ENCODE measurements at places on chromosomes 6 and 20.

DNA sequence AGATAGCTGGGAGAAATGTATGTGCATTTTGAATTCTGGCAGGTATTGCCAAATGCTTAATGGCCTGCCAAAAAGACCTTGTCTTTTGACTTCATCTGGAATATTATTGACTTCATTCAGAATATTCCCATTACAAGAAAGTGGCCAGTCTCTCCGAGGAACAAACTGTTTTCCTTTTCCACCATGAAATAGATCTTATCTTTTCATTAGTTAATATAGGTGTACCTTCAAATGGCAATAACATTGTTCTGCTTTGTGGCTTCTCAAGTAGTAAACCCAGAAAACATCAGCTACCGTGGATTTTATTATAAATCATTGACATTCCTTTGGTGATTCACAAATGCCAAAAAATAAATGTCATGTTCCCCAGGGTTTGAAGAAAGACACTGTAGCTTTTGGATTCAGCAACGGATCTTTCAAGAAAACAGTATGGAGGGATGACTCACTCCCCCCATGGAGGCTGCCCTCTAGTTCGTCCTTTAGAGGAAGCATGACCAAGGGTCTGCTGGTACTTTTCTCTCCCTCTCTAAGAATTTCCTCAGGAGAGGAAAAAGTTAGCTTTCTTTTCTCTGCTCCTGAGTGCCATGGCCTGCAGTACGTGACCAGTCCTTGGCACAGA is 1.1 kb upstream of the RNF182 start:
- peak; percentile 78 for DNase-seq

DNA sequence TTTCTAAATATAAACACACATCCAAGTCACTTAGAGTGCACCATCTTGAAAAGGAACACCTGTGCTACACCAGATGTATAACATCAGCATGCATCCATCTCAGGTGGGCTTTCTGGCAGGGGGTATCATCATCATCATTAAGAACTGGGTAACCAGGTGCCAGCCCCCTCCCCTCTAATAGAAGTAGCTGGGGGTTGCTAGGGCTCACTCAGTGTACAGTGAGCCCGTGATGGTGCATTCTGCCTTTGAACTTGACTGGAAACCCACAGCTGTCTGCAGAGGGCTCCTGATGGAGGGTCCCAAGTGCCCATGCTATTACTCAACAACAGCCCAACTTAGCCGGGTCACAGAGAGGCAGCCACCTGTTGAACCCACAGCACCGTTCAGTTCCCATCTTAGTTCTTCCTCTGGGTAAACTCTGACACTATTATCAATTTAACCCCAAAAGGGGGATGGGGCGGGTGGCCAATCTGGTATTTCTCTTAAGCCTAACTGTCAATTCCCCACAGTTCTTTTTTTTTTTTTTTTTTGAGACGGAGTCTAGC is 32.7 kb upstream of the CCND3 start:
- no peak for DNase-seq

- DNase-seq, result peak; percentile 84
These were observed 166.5 kb upstream of the MYLIP start for GRCh38 chr6:15962449-15962764.

- DNase-seq, result no peak
These were observed 5.4 kb upstream of the PRDM1 start for GRCh38 chr6:106080763-106081095.

DNA sequence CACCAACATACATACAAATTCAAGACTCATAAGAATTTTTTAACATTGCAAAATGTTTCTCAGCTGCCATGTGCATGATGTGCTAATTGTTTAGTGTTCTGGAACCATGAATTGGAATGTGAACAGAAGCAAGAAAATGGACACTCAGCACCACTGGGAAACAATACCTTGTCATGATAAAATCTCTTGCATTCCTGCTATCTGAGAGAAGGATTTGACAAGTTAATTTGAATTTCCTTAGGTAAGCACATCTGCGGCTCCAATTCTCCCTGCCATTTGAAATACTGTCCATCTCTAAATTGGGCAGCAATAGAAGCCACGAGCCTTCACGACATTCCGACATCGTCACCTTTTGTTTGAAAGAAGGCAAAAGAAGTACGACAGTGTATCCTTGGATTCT is 1104.6 kb upstream of the MAP3K7 start:
- DNase-seq, result no peak

DNA sequence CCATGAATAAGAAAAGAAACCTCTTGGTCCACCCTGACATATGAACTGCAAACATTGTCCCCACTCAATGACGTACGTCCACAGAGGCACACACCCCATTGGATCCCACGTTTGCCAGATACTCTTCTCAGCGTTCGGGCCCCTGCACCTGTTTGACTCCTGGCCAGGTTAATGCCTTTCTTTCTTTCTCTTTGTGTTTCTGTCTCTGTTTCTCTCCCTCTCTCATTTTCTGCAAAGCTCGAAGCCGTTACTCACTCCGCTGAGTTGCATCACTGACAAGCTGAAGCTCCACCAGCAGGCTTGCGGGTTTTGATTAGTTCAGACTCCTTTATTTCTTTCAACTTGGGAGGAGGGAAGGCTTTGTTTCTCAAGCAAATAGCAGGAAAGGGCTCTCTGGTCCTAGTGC is 135.5 kb upstream of the SUPT3H start:
- DNase-seq, result no peak

GRCh38 chr6:155126727-155127439 is 131.8 kb downstream of the TIAM2 start:
- peak; percentile 76 for DNase-seq

GRCh38 chr6:119348748-119349360 is 707 bp downstream of the MAN1A1 start:
- peak; percentile 24 for DNase-seq

DNA sequence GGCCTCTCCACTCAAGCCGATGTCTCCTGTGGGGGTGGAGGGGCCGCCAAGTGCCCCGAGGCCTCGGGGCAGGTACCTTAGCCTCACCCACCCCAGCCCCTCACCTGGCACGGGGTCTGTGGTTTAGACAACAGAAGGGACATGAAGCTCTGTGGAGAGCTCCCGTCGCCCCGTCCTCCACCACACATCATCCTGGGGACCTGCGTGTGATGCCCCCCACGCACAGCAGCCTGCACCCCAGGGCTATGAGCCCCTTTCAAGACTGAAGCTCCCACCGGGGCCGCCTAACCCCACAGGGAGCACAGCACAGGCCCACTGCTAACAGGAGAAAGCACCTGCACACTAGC is 8.2 kb downstream of the KCNQ2 start:
- no peak for DNase-seq

DNA sequence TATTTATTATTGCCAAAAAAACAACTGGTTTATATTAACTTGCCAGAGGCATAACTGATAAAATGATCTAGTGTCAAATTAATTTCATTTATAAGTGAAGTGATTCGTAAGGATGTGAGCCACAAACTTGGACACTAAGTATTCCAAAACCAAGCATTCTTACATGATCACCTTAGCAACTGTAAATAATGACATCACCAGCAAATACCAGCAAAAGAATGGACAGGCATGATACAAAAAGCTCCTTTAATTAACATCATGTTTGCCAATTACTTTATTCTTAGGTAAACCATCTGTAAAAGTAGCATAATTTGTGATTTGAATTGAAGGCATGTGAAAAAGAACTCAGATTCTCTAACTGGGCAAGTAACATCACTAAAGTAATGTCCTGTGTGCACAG is 17.2 kb upstream of the FNDC1 start:
- no peak for DNase-seq

DNA sequence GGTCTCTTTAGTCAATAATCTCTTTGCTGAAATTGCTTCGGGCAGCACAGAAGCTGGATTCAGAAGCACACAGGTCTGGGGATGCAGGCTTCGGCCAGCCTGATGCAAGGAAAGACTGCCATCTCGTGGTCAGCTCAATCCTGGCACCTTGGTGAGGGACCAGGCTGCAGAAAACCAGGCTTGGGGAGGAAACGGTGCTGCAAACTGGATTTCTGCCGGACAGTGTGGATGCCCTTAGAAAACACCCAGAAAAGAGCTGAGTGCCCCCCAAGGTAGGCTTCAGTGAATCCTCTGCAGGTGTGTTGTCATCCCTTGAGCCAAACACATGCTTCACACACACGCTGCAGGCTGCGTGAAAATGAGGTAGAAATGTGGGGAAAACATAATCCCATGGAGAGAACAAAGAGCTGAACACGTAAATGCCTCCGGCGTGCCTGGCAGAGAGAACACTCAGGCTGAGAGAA is 89.8 kb upstream of the PAX1 start:
- peak; percentile 16 for DNase-seq

DNA sequence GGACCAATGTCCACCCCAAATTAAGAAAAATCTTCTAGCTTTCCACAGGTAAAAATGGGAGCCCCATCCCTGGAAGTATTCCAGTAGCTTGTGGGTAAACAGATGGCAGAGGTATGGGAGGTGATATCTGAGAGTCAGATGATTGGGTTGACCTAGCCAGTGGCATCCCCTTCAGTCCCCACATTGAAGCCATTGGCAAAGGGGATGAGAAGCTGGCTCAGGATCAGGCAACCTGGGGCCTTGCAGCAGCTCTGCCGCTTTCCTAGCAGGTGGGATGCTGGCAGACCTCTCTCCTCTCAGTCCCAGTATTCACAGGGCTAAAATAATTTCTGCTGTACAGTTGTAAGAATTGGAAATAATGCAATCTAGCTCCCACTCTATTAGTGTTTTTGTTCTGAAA is 108.9 kb upstream of the KCNG1 start:
- no peak for DNase-seq

- peak; percentile 71 for DNase-seq
These were observed 45.8 kb downstream of the TM9SF4 start for GRCh38 chr20:32155017-32155981.

- DNase-seq, result no peak
These were observed 74.6 kb downstream of the FOXA2 start for GRCh38 chr20:22509843-22510147.

DNA sequence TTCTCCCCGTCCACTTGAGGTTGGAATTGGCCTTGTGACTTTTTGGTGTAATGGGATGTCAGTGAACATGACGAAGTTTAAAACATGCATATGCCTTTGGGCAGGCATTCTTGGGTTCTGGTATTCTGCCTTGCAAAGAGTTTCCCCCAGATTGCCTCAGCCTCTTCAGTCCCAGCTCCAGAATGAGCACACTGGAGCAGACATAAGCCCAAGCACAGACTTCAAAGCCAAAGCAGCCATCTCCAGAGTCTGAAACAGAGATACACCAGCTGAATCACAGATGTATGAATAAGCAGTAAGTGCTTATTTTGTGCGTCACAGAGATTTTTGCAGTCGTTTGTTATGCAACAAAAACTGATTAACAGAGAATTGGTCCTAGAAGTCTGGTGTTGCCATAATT is 546.0 kb downstream of the FRK start:
- DNase-seq, result peak; percentile 69

GRCh38 chr20:59783641-59784010 is 149.8 kb downstream of the SYCP2 start:
- no peak for DNase-seq

DNA sequence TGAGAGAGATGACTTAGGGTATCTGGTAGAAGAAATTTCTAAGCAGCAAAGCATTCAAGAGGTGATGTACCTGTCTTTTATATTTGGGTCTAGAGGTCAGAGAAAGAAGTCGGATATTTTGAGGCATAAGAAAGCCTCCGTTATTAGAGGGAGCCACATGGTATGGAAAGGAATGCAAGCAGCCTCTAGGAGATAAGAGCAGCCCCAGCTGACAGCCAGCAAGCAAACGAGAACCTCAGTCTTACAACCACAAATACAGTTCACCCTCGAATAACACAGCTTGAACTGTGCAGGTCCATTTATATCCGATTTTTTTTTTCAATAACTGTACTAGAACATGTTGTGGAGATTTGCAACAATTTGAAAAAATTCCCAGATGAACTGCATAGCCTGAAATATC is 190.7 kb upstream of the VGLL2 start:
- DNase-seq, result no peak

DNA sequence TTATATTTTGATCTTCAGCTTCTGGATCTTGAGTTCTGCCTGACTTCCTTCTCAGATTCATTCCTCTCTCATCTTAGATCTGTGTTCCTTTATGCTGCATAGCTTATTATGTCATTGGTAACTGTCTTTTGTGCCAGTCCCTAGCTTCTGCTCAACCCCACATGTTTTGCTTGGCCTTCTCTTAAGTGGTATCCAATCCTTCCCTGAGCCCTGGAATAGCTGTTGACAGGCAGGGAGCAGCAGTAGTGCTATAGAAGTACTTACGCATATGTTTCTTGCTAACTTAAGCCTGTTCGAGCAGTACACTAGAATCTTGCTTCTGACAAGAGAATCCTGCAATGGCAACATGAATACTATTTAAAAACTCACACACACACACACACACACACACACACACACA is 13.6 kb upstream of the GRIK2 start:
- DNase-seq, result no peak

GRCh38 chr6:106387875-106388274 is 27.4 kb downstream of the CRYBG1 start:
- no peak for DNase-seq

- no peak for DNase-seq
These were observed 40.0 kb downstream of the RRBP1 start for GRCh38 chr20:17641993-17642392.

DNA sequence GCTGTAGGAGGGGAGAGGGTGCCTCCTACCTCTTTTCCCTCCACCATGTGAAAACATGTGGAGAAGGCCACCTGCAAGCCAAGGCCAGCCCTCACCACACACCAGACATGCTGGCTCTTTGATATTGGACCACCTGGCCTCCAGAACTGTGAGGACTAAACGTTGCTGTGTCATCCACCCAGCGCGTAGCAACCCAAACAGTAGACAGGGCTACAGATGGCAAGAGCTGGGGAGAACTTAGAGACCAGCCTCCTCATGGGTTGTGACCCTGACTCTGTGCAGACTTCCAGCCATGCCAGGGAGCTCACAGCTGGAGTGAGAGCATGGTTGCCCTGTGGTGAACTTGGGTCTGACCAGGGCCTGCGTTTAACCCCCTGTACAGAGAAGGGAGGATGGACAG is 195.9 kb upstream of the CST7 start:
- DNase-seq, result no peak

GRCh38 chr20:31723069-31723318 is 326 bp upstream of the BCL2L1 start:
- DNase-seq, result no peak

GRCh38 chr6:105907991-105908390 is 178.1 kb upstream of the PRDM1 start:
- DNase-seq, result no peak

- no peak for DNase-seq
These were observed 66.2 kb upstream of the STXBP5 start for GRCh38 chr6:147137986-147138385.

DNA sequence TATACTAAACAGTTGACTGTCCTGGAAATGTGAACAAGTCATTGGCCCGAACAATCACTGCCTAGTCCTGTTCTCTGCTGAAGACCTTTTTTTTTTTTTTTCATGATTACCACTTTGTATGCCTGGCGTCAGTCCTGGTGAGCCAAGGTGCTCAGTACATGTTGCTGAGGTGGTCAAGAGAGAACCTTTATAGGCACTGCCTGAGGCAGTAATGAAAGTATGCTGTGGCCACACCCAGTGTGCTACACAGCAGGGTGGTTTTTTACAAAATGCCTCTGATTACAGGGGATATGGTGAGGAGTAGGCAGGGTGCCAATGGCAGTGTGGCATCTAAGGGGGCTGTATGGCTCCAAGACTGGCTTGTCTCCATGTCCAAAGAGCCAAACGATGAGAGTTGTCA is 135.1 kb upstream of the ENPP5 start:
- DNase-seq, result no peak
